Posterior cingulate gyrus (tissue), 11 donors: ENCODE measurements at places on chromosomes 12 and 14.

DNA sequence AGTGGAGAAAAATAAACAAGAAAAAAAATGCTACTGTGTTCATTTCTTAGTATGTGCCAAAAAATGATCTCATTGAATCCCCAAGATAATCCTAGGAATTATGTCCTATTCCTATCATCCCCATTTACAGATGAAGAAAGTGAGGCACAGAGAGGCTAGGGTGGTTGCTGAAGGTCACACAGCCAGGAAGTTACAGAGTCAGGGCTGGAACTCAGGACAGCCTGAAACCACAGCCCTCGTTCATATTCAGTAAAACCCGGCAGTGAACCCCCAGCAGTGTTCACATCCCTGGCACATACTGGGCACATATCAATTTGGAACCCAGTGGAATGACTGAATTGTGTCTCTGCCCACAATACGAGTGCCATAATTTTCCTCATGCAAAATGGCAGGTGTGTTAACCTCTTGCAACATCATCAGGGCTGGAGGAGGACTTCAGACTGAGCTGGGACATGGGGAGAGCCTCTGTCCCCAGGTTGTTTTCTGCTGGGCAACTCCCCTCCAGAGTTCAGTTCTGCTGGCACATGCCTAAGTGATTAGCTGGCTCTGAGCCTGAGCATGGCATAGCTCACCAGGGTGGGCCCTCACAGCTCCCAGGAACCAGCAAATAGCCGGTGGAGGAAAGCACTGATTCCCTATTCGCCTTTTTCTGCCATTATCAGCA, 2.0 kb upstream of the PPP1CC start:
- DNase-seq: no peak

DNA sequence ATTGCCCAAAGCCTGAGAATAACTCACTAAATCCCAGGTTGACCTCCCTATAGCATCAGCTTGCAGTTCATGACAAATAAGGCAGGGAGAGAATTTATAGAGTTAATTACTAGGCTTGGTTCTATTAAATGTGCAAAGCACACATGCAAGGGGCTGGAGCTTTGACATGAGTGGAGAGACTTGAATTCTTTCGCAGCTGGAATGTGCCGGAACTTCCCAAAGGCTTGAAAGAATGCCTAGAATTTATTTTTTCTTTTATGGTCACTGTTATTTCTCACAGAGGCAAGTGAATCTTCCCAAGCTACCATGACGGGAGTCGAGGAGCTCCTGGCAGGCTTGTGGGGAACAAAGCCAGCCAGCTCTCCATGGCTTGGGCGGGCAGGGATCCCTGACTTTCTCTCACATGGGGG, 95.5 kb upstream of the USP44 start:
- no peak for DNase-seq

DNA sequence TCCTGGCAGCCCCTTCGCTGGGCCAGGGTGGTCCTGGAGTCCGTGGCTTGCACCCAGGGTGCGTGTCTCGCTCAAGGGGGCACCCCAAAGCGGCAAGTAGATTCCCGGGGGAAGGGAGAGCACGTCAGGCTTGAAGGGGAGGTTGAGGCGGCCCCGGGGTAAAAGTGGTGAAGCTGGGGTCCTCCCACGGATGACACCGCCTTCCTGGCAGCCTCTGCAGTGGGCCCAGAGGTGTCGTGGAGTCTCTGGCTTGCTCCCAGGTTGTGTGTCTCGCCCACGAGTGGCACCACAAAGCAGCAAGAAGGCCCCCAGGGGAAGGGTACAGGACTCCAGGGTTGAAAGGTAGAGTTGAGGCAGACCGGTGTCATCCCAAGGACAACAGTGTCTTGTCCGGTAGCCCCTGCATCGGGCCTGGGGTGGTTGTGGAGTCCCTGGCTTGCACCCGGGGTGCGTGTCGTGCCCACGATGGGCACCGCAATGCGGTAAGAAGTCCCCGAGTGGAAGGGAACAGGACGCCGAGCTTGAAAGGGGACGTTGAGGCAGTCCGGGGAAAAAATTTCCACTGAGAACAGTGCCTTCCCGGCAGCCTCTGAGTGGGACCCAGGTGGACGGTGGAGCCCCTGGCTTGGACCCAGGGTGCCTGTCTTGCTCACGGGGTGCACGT, 158.0 kb upstream of the ALG10B start:
- DNase-seq: no peak

DNA sequence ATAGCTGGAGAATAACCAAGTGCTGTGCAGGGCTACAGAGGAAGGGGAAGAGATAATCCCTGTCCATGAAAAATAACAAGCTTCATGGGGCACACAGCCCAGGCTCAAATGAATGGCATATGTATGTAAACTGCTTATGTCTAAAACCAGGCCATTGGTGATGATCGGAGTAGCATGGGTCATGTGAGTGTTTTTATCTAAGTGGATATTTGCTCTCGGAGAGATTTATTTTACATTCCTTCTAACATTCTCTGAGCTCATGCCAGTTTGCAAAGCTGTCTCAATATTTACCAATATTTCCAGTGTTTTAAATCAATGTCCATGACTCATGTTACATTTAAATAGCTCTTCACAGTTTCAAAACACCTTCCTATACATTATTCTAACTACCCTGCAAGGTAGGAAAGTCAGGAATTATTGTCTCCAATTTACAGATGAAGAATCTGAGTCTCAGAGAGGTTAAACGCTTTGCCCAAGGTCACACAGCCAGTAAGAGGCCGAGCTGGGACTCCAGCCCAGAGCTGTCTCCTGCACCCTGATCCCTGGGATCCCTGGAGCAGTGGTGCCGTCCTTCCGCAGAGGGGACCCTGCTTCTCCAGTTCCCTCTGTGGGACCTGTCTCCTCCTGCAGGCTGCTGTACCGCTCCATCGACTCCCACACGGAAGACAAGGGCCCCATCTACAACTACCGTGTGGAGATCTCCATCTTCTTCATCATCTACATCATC, 186.7 kb upstream of the FKBP4 start:
- no peak for DNase-seq

GRCh38 chr12:5796171-5796958, 148.7 kb downstream of the ANO2 start:
- DNase-seq: no peak

DNA sequence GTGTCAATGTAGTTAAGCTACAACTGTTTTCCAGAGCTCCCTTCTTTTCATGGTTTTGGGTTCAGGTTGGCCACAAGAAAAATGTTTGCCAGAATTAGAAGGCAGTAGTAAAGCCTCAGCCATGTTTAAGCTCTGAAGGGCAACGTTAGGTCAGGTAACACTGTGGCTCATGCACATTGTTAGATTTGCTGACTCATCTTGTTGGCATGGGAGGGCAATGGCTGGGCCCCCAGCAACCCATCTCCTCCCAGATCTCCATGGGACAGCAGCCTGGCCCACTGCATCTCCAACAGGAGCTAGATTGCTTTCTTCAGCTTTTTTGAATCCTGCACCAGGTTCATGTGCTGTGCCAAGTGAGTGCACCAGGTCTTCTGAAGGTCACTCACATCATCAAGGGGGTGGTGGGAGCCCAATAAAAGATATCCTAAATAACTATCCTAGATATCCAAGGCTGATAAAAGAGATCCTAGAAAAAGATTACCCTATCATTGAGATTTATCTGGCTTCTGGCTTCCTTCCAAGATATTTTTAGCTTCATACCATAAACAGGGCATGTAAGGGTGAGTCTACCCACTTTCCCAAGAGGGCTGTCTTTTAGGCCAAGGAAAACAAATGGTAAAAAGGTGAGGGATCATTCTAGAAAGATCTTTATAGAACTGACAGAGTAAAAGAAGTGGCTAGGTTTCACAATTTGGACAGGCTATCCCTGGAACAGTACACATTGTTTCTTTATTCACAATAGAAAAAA, 28.9 kb downstream of the PTGER2 start:
- DNase-seq: no peak

GRCh38 chr14:66228267-66228970, 257.8 kb upstream of the CCDC196 start:
- no peak for DNase-seq

- no peak for DNase-seq
These were observed 4.1 kb downstream of the CLMN start for GRCh38 chr14:95315579-95315978.
